Aorta (tissue), 5 donors: ENCODE measurements at places on chromosomes 5 and 9. TPM values are rescaled to one million over a fixed set of nuclear protein-coding genes. Genes with fewer than 3 reads are reported as not detected.

DNA sequence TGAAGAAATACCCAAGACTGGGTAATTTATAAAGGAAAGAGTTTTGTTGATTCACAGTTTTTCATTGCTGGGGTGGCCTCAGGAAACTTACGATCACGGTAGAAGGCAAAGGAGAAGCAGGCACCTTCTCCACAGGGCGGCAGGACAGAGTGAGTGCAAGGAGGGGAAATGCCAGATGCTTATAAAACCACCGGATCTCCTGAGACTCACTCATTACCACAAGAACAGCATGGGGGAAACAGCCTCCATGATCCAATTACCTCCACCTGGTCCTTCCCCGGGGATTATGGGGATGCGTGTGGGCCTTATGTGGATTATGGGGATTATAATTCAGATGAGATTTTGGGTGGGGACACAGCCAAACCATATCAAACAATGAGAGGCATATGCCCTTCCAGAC lies 18.5 kb upstream of the RORB start:
- no peaks in the 10 kb centered on the region for H3K27me3 ChIP-seq
- H3K4me1 ChIP-seq, result no peaks in the 10 kb centered on the region
- no peak overlapping the region for H3K4me3 ChIP-seq
- H3K36me3 ChIP-seq, result no peaks in the 10 kb centered on the region
- H3K27ac ChIP-seq, result no peak overlapping the region

DNA sequence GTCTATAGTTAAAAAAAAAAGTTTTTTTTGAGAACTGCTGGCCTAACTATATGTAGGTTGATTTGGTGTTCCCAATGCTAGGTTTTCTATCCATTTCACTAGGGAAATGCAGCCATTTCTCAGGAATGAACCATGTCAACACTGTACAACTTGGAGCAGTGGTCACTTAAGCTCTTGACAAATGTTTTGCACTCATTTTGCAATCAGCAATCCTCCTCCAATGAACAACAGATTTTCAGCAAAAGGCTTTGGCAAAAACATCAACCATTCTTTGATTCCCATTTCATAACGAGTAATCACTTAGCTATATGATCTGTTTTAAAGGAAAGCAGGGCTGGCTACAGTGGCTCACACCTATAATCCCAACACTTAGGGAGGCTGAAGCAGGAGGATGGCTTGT lies 17.9 kb downstream of the STRBP start:
- H3K27me3 ChIP-seq, result no peaks in the 10 kb centered on the region
- no peaks in the 10 kb centered on the region for H3K4me1 ChIP-seq
- H3K36me3 ChIP-seq, result no peaks in the 10 kb centered on the region
- no peak overlapping the region for H3K4me3 ChIP-seq
- no peak overlapping the region for H3K27ac ChIP-seq
- DNase-seq, result no peak

GRCh38 chr5:67728326-67728890 lies 487.1 kb upstream of the PIK3R1 start:
- H3K36me3 ChIP-seq, result no peaks in the 10 kb centered on the region
- no peak overlapping the region for H3K4me3 ChIP-seq

DNA sequence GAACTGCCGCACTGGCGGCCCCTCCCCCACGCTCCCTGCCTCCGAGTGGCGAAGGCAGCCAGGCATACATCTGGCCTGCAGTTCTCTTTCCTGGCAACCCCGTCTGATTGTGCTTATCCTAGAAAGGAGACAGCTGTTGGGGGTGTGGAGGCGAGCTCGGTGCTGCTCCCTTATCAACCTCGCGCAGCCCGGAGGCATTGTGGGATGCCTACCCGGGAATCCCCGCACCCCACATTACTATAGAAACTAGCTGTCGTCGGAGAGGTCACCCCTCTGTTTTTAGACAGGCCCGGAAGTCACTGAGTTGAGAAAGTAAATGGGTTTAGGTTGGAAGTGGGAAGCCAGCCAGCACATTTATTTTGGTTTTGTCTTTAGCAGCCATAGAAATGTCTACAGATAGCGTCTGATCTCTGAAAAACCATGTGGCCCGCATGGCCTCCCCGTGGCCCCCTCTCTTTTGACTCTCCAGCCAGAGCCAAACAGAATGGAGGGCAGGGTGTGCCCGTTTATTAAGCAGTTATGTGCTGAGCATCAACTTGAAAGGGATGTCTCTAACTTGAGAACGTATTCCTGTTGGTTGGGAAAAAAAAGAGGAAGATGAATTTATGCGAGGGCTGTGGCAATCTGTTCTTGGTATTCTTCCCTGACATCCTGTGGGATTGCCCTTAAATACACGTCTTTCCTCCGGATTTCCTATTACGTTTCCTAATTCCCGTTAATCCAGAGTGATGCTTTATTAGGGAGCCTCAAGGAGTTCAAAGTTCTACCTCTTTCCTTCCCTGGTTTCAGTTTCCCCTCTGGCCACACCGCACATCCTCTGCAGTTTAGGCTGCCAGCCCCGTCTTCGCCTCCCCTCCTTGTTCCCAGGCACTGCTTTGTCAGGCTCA lies 3.9 kb downstream of the STC2 start:
- H3K4me3 ChIP-seq, result no peak overlapping the region
- H3K4me1 ChIP-seq, result no peaks in the 10 kb centered on the region
- H3K27me3 ChIP-seq, result no peaks in the 10 kb centered on the region
- no peak overlapping the region for H3K27ac ChIP-seq

DNA sequence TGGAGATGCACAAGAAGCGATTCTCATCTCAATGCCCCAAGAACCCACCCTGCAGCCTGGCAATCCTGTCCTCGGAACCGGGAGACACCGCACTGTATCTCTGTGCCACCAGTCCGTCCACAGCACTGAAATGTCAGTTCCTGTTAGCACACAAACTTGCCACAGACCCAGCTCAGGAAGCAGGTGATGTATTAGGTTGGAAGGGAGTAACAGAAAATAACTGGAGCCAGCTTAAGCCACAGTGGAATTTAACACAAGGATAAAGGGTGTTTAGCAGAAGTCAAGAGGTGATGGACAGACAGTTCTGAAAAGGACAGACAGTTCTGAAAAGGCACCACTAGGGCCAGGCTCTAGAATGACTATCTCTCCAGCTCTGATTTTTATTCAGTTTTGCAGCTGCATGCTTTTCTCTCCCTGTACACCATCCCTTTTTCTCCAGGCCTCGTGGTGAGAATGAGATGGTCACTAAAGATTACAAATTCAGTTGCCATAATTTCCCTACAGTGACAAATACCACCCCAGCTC lies 114.4 kb downstream of the ANKRD18B start:
- no peak overlapping the region for H3K27ac ChIP-seq
- no peaks in the 10 kb centered on the region for H3K4me1 ChIP-seq
- no peak overlapping the region for H3K4me3 ChIP-seq

GRCh38 chr5:82570-82969 lies 9.4 kb upstream of the PLEKHG4B start:
- H3K36me3 ChIP-seq, result no peaks in the 10 kb centered on the region
- no peaks in the 10 kb centered on the region for H3K27me3 ChIP-seq
- no peak for DNase-seq
- H3K4me3 ChIP-seq, result no peak overlapping the region

GRCh38 chr9:133144904-133145851 lies 18.5 kb downstream of the GBGT1 start:
- no peaks in the 10 kb centered on the region for H3K4me1 ChIP-seq
- H3K27me3 ChIP-seq, result no peaks in the 10 kb centered on the region
- DNase-seq, result no peak
- H3K27ac ChIP-seq, result no peak overlapping the region

DNA sequence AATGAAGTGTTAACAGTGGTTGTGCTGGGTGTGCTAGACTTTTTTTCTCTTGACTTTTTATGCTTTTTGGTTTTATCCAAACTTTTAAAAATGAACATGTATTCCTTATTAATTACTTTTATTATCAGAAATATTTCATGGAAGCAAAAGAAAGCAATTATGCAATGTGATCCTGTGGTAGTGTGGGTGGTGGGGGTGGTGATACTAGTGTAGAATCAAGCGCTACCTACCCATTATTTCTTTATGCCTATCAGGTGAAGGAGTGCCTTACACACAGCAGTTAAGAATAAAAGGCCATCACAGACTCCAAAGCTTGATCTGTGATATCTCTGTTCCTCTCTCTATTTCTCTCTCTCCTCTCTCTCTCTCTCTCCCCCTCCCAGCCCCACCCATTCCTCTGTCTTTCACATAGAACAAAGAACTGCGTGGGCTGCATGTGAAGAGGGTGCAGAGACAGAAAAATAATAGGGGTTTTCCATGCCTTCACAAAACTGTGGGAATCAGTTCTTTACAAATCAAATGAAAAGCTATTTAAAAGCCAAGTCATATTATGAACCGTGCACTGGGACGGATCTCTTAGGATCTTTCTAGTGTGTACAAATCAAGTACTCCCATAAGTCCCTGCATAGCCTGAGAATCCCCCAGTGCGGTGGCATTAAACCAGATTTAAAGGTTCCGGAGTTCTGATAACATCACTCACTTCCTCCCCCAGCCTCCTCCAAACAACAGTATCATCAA lies 351.2 kb downstream of the RAB3C start:
- no peak overlapping the region for H3K4me3 ChIP-seq
- no peaks in the 10 kb centered on the region for H3K4me1 ChIP-seq
- no peak overlapping the region for H3K27ac ChIP-seq
- no peaks in the 10 kb centered on the region for H3K36me3 ChIP-seq
- H3K27me3 ChIP-seq, result no peaks in the 10 kb centered on the region
- DNase-seq, result no peak

- no peaks in the 10 kb centered on the region for H3K36me3 ChIP-seq
- H3K4me3 ChIP-seq, result no peak overlapping the region
- no peak for DNase-seq
- H3K4me1 ChIP-seq, result no peaks in the 10 kb centered on the region
Observed at GRCh38 chr9:905906-906305, 64.4 kb downstream of the DMRT1 start.

- no peaks in the 10 kb centered on the region for H3K36me3 ChIP-seq
- DNase-seq, result no peak
- no peak overlapping the region for H3K4me3 ChIP-seq
- no peak overlapping the region for H3K27ac ChIP-seq
- no peaks in the 10 kb centered on the region for H3K27me3 ChIP-seq
Observed at GRCh38 chr5:55149308-55149795, 10.6 kb upstream of the GPX8 start.

DNA sequence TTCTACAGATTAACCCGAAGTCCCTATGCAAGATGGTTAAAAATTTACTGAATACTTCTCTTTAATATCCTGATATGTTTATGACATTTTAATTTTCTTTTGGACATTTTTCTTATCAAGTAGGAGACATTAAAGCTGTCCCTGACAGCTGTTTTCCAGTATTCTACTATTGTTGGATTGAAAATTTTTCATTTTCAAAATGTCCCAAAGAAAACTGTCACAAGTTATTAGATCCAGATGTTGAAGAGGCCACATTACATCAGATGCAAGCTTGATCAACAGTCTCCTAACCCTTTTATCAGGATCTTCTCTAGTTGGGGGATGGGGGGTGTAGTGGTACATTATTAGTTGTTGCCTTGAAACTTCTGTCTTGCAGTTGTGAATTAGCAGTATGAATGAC lies 1402.7 kb upstream of the DMAC1 start:
- DNase-seq, result no peak
- H3K36me3 ChIP-seq, result no peaks in the 10 kb centered on the region
- no peak overlapping the region for H3K4me3 ChIP-seq

Gene PCDHB7
- total RNA-seq, result 6.7 TPM

Gene PPP2R2B
- total RNA-seq, result 15.0 TPM

Gene TPPP
- 5.6 TPM for total RNA-seq

Gene ZNF169
- 4.7 TPM for total RNA-seq

Gene NFIB
- 278 TPM for total RNA-seq

Gene SGCD
- total RNA-seq, result 31.2 TPM
